Colonic mucosa (tissue), 4 donors: ENCODE measurements at places on chromosomes 12 and 14.

DNA sequence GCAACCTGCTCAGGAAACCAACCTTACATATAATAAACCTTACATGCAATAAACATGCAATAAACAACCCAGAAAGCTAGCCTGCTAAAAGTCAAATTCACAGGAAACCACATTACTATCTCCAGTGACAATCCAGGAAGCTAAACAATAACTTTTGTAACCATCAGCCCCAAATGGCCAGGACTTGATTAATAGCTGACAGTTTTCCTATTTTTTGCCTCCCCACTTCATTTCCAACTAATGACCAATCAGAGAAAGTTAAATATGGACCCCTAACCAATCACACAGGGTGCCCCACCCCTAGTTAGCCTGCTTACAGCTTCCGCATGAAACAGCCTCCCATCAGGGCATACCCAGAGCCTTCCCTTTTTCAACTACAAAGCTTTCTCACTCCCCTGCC lies 152.2 kb upstream of the LMNTD1 start:
- no peak for DNase-seq

DNA sequence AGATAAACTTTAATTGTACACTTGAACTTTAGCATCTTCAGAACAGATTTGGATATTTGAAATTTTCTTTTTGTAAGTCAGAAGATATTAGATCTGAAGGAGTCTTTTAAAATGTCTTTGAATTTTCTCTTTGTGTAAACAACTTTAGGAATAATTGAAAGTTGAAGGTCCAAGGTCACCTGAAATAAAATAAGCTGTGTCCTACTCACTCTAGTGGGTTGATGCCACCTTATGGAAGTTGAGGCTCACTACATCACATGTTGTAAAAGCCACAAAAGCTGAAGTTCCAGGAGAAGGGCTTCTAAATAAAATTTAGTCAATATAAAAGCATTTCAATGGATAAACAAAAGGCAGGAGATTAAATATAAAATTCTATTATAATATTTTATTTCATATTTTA lies 122.0 kb upstream of the ATXN7L3B start:
- DNase-seq: no peak

- no peak for DNase-seq
These were observed 255.3 kb downstream of the RAD51B start for GRCh38 chr14:68074765-68075381.

DNA sequence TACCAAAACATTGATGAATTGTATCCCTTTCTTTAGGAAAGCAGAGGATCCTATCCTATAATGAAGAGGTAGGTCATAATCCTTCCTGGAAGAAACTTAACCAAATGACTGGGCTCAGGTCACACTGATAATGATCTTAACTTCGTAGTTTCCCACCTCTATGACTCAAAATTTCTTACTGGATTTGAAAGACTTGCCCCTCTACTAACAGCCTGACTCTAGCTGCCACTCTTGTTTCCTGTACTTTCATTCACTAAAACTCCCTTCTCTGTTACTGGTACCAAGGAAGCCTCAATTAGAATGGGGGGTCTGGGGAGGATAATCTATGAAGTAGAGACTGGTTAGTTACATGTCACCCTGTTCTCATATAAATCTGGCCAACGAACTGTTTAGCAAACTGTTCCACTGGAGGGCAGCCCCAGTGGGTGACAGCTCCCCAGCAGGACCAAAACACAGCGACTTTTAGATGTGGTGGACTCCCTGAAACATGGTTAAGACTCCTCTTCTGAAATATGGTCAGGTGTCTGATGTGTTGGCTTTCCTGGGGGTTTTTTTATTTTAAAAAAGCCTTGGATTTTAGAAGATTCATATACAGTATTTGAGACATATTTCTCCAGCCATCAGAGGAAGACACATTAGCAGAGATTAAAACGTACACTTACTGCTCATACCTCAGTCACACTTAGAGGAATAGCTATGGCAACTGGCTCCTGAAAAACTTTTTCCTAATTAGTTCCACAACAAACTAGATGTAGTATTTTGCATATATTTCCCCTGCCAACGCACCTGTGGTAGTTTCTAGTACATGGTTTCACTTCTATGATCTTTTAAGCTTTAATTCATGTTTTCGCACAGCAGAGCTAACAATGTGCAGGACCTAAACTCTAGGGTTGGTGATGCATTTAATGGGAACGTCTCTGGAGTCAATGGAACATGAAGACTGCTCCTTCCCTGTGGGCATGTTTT lies 72.3 kb downstream of the ACADS start:
- DNase-seq: no peak

DNA sequence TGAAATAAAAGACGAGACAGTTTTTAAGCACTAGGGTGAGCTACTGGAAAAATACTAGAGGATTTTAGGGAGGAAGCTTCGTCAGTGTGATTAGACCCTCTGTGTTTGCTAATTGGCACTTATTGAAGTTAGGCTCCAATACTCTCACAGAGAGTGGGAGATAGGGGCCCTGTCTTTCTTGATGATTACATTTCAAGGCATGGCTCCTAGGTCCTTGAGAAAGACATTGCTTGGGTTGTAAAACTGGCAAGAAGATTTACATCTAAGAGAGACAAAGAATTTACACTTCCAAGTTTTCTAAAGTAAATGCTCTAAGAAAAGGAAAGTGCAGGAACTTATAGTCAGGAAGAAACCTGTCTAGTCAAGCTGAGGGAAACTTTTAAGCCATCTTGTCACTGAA lies 183.2 kb downstream of the C12orf50 start:
- no peak for DNase-seq
